ENCODE measurements at places on chromosomes 3 and 15.

DNA sequence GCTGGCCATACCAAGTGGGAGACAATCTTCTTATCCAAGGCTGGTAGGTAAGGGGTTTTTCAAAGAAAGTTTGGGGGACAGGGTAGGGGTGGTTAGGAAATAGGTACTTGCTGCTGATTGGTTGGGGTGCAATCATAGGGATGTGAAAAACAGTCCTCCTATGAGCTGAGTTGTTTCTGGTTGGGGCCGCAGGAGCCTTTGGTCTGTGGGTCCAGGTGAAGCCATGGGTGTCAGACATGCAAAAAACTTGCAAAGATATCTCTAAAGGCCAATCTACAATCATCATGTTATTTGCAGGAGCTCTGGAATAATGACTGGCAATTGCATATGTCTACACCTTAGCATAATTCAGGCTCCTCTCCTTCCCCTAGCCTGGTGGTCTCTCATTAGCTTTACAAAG is 982.3 kb downstream of the DIPK2A start:
- DNase-seq, result no peak

GRCh38 chr3:107798381-107798780 is 275.6 kb downstream of the BBX start:
- no peak for DNase-seq

GRCh38 chr15:92197746-92198145 is 195.9 kb upstream of the ST8SIA2 start:
- no peak for DNase-seq

GRCh38 chr3:49263159-49263889 is 13.7 kb downstream of the C3orf62 start:
- DNase-seq, result no peak

DNA sequence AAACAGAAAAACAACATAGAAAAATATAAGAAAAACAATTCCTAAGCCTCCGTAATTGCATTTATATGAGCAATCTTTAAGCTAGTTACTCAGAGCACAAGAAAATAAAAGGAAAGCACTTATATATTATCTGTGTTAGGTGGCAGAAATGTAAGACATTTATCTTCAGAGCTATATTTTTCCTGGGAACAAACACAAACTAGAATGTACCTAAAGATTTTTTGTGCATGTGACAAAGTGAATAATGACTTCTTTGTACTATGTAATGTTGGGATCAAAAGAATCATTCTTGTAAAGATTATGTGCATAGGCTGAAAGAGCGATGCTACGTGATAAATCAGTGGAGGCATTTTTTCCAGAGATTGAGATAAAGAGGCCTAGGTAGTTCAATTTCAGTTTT is 111.3 kb upstream of the GMNC start:
- no peak for DNase-seq

- no peak for DNase-seq
These were observed 65.0 kb downstream of the PDZRN3 start for GRCh38 chr3:73559749-73560148.

- peak; percentile 96 for DNase-seq
These were observed 69.4 kb downstream of the FHIT start for GRCh38 chr3:61181874-61182273.

GRCh38 chr3:154175041-154175440 is 53.9 kb downstream of the ARHGEF26 start:
- DNase-seq, result no peak

DNA sequence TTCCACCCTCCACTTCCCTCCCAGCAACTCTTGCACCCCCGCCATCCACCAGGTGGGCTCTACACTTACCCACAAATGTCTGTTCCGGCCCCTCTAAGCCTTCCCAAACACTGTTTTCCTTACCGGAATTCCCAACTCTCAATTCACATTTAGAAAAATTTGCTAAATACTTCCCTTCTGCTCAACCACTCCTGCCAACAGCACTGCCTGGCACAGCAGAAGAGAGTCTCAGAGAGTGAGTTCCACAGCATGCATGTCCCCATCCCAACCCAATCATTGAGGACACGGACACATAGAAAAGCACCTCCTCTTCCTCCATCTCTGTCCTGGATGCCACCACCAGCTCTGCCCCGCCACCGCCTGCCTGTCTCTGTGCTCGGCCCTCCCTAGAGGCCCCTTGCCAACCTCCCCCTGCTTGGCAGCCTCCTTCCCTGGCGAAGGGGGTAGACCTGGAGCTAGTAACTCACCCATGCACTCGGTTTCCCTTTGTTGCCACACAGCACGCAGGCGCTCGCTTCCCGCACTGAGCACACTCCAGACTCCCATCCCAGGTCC is 66.2 kb upstream of the SLC6A1 start:
- DNase-seq, result no peak

- no peak for DNase-seq
These were observed 69.9 kb downstream of the WNT5A start for GRCh38 chr3:55417211-55417610.

GRCh38 chr3:125309476-125309875 is 65.6 kb downstream of the ZNF148 start:
- DNase-seq, result no peak

DNA sequence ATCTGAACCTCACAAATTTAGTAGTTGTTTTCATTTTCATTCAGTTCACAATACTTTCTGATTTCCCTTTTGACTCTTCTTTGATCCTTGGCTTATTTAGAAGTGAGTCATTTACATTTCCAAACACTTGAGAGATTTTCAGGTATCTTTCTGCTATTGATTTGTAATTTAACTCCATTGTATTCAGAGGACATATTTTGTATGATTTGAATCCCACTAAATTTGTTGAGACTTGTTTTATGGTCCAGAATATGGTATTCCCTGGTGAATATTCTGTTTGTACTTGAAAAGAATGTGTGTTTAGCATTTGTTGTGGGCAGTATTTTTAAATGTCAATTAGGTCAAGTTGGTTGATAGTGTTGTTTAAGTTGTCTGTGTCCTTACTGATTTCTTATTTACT is 29.6 kb downstream of the FAN1 start:
- DNase-seq, result no peak

GRCh38 chr3:138718849-138719248 is 110.3 kb downstream of the FAIM start:
- DNase-seq, result no peak

DNA sequence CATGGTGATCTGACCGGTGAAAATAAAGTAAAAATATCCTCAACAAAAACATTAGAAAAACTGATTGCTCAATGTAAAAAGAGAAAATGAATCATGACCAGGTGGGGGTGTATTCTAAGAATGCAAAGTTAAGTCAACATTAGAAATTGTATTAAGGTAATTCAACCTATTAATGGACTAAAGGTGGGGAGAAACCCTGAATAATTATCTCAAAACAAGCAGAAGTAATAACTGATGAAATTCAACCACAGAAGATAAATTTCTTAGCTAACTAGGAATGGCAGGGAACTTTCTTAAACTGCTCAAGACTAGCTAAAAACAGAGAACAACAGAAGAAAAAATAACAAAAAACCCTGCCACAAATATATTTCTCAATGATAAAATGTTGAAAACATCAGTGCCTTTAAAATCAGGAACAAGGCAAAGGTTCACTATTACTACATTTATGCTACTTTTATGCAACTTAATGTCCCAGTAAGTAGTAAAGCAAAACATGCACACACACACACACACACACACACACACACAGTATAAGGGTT is 204.4 kb upstream of the THBS1 start:
- DNase-seq, result peak; percentile 47

GRCh38 chr3:69420781-69421520 is 35.1 kb upstream of the FRMD4B start:
- no peak for DNase-seq
